Activated naive CD4-positive, alpha-beta T cell (primary cell): ENCODE measurements at places on chromosomes 13 and 19.
A peak's percentile ranks its signal among the peaks of the same experiment; 100 is the strongest.

GRCh38 chr19:51491586-51491985, 10.0 kb downstream of the SIGLEC12 start:
- no peak for DNase-seq

GRCh38 chr13:39682310-39682709, 26.8 kb downstream of the COG6 start:
- no peak for DNase-seq

DNA sequence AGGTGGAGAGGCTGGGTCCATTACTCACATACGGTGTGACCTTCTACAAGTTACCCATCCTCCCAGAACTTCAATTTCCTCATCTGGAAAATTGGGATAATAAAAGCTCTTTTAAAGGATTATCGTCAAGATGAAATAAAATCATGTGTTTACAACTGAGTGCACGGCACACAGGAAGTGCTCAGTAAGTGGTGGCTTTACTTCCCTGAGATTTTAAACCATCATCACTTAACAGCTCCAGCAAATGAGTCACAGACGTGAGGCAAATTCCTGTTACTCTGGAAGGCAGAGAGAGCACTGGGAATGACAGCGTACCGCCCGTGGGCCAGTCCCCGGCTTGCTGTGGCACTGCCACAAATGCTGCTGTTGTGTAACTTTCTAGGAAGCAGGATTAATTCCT, 64.1 kb downstream of the MRPL57 start:
- no peak for DNase-seq

GRCh38 chr19:49113762-49114629, at the start of gene LIN7B:
TSS of gene LIN7B (plus strand) at chr19:49114370. CDS start at chr19:49114405, 35 bp downstream.
- DNase-seq = peak; percentile 74

DNA sequence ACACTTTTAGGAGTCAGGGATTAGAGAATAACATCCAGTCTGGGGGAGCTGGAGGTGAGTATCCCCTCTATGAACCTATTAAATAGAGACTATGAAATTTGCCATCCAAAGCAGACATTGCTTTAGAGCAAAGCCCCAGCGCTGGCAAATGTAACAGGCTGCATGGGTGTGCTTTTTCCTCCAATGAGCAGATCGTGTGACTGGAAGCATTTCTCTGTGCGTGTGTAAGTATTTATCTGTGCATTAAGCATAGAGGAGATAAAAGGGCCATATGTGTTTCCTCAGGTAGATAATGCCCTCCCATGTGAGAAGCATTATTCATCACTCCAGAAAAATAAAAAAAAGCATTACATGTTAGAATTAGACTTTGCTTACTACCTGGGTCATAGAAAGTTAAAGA, 924 bp downstream of the TNFSF13B start:
- no peak for DNase-seq

GRCh38 chr19:47190167-47190727, 40.8 kb downstream of the BBC3 start:
- DNase-seq = peak; percentile 41

DNA sequence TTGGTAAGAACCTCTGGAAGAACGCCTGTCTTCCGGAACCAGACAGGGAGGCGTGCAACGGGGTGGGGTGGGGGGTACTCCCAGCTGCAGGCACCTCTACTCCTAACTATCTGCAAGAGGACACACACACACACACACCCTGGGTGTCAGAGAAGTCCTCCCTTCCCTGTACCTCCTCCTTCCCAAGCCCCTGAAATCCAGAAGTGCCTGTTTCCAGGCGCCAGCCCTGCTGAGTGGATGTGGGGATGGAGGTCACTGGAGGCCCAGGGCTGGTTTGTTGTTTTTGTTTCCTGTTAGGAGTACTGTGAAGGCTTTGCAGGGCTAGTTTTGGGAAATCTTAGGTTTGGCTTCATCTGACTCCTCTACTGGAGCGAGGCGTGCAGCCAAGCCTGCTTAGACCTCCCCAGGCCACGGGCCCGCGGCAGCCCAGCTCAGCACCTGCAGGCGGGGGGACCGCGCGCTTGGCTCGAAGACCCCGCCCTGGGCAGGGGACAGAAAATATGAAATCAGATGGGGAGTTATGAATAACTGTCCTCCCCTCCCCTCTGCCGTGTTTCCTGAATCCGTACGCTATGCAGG, 36.4 kb downstream of the SOX1 start:
- no peak for DNase-seq

- DNase-seq = no peak
These were observed 209.7 kb downstream of the LACC1 start for GRCh38 chr13:44089452-44089851.

GRCh38 chr13:36907266-36907665, 12.8 kb downstream of the SMAD9 start:
- no peak for DNase-seq

DNA sequence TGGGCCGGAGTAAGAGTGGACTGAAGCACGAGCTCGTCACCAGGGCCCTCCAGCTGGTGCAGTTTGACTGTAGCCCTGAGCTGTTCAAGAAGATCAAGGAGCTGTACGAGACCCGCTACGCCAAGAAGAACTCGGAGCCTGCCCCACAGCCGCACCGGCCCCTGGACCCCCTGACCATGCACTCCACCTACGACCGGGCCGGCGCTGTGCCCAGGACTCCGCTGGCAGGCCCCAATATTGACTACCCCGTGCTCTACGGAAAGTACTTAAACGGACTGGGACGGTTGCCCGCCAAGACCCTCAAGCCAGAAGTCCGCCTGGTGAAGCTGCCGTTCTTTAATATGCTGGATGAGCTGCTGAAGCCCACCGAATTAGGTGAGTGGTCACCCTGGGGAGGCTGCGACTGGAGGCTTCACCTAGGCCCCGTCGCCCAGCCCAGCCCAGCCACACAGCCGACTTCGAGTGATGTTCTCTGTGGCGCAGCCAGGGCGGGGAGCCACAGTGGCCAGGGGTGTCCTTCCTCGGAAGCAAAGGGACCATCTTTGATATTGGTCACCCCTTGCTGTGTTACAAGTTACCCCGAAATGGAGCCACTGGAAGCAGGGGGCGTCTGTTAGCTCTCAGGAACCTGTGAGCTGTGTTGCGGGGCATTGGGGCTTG, 5.6 kb downstream of the PIAS4 start:
- DNase-seq = no peak

GRCh38 chr13:93116809-93117208, 109.8 kb upstream of the GPC6 start:
- DNase-seq = no peak

DNA sequence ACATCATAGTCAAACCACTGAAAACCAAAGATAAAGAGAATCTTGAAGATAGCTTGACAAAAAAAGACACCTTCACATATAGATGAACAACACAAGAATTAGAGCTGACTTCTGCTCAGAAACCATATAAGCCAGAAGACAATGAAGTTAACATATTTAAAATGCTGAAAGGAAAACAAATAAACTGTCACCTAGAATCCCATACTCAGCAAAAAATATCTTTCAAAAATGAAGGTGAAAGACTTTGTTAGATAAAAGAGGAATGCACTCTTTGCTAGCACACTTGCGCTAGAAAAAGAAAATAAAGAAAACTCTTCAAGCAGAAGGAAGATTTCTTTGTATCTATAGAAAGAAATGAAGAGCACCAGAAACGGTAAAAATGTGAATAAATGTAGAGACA, 49.5 kb downstream of the PARP4 start:
- DNase-seq = no peak

DNA sequence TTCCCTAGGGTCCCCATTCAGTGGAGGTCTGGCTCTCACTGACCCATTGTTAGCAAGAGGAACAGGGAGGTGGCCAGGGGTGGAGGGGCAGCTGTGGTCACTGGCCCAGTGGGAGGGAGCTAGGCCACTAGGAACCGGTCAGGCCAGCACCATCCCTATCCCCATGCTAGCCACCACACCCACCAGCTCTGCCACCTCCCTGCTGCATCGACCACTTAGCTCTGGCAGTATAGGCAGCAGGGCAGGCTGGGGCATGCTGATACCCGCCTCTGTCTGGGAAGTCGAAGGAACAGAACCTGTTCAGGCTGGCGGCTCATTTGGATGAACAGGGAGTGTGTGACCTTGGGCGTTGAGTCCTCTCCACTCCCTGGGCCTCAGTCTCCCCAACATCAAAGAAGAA, 4.7 kb downstream of the PPP1R13L start:
- DNase-seq = no peak

GRCh38 chr19:7729831-7730285, 2.1 kb downstream of the CLEC4G start:
- DNase-seq = no peak

DNA sequence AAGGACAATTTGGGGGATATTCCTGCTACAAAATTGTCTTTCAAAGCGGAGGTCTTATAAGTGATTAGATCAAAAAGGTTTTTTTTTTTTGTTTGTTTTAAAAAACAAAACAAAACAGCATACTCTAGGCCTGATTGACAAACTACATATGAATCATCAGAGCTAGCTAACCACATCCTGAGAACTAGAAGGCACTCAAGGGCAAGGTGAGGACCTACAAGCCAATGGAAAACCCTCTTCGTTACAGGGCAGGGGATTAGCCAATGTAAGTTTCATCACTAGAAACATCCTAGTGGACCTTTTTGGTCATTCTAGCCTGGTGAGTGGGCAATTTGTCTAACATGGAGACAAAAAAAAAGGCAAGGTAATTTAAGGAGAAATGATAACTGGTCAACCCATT, 428.6 kb downstream of the RFC3 start:
- no peak for DNase-seq

DNA sequence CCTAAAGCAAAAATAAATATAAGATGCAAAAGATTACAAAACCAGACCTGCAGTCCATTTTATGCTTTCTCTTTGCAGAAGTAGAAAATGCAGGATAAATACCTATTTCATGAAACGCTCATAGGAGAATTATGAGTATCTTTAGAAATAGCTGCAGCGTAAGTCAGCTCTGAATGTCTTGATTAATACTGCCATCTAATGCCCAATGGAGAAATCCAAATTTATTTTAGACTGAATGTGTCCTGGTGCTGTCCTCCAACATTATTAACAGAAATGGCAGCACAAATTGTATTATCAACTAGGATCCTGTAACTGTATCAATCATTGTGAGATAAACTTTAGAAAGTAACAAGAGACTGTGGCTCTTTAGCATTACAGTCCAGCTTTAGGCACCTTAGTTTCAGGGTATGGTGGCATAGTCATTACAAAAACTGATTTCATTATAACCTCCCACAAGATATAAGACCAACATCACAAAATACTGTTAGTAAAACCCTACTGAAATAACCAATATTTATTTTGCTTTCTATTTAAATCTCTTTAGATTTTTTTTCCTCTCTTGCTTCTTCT, 162.1 kb upstream of the MIR17HG start:
- DNase-seq = no peak

- DNase-seq = no peak
These were observed 10.4 kb downstream of the SAMD4B start for GRCh38 chr19:39352381-39353255.

GRCh38 chr19:4258181-4258580, 11.3 kb downstream of the YJU2 start:
- no peak for DNase-seq

DNA sequence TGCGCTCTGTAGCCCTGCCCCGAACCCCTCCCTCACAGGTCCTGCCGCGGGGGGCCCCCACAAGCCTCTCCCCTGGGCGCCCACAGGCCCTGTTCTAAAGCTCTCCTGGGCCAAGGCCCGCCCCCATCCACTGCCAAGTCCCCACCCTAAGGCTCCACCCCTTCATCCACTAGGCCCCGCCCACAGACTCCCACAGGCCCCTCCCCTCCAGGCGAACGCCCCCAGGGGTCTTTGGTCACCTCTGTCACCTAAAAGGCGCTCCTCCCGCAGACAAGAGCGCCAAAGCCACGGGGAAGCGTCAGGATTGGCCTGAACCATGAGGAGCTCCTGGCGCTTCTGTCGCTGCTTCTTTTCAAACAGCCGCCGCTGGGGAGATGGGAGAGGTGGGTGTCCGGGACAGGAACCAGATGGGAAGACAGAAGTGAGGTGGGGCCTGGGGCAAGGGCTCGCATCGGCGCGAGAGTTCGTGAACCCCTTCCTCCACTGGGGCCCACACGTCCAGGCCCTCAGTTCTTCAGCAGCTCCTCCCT, 2.3 kb downstream of the TULP2 start:
- peak; percentile 37 for DNase-seq

DNA sequence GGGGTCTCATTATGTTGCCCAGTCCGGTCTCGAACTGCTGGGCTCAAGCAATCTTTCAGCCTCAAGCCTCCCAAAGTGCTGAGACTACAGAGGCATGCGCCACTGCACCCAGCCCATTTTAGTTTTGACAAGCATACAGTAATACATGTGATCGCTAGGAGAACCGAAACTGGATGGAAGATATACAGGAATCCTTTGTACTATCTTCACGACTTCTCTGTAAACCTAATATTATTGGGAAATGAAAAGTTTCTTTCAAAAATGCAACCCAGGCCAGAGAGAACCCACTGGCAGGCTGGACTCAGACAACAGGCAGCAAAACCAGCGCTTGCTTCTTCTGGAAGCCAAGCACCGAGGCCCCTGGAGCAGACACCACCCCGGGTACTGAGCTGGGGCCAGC, 9.4 kb downstream of the C19orf12 start:
- no peak for DNase-seq

- no peak for DNase-seq
These were observed 9.7 kb downstream of the PCCA start for GRCh38 chr13:100098445-100099116.

DNA sequence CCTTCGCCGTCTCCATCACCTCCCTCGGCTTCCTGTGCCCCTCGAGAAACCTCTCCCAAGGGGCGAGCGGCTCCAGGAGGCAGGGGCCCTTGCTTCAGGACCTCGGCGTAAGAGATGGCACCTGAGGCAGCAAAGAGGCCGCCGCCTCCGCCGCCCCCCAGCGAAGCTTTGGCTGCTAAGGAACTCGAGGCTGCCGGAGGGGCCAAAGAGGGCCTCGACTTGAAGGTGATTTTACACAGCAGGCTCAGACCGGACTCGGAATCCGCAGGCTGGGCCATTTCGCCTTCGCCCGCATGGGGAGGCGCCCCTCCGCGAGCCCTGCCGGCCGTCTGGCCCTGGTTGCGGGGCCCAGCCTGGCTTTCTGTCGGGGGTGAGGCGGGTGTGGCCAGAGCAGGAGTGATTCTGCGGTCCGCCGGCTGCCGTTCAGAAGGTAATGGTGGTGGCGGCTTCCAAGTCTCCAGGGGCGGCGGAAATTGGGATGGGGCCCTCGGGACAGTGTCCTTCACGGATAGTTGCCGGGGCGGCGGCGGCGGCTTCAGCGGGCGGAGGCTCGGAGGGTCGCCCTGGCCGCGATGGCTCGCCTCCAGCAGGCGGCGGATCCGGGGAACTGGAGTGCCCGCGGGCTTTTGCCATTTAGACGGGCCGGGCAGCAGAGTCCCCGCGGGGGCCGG, 1.4 kb downstream of the GGN start:
- no peak for DNase-seq
